ENCODE measurements at places on chromosomes 3 and 15. TPM values are rescaled to one million over a fixed set of nuclear protein-coding genes. Genes with fewer than 3 reads are reported as not detected.

DNA sequence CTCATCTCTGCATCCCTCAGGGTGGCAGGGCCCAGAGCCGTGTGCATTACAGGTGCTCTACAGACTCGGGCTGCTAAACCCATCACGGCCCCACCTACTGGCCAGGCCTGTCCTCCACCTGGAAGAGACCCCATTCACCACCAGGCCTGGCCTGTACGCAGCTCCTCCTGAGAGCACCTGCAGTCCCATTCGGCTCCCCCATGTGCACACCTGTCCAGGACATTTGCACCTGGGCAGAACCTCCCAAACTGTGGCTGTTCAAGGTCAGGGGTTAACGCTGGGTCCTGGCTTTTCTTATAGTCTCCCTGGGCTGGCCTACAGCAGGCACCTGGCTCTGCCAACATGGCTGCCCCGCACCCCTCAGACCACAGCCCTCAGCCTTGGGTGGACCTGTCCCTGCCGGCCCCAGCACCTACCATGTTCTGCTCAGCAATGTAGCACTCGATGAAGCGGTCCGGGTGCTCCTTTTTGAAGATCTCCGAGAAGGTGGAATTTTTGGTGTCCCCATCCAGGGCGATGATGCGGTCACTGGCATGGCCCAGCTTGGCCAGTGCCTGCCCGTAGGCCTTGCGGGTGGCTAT lies 25.7 kb downstream of the TKT start:
- H3K36me3 ChIP-seq, result no peaks in the 10 kb centered on the region
- no peaks in the 10 kb centered on the region for H3K27me3 ChIP-seq
- no peaks in the 10 kb centered on the region for H3K4me1 ChIP-seq
- no peak overlapping the region for H3K4me3 ChIP-seq
- DNase-seq, result no peak

DNA sequence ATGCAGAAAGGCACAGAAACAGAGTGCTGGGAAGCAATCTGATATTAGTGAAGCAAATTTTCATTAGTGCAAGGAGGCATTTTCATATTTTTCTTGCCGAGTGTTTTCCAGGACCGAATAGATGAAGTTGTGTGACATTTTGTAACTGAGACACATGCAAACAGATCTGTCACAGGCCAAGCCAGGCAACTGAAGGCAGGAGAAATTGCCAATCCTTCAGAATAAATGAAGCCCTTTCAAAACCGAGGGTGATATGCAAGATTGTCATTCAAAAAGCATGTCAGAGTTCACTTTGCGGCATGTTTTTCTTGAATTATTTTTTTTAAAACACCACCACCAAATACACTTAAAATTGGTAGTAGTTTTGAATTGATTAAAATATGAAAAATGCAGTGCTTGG lies 6.2 kb downstream of the LMOD3 start:
- H3K27me3 ChIP-seq, result no peaks in the 10 kb centered on the region
- H3K27ac ChIP-seq, result no peak overlapping the region
- H3K36me3 ChIP-seq, result no peaks in the 10 kb centered on the region
- no peaks in the 10 kb centered on the region for H3K4me1 ChIP-seq

- H3K36me3 ChIP-seq, result no peaks in the 10 kb centered on the region
- no peak for DNase-seq
- H3K27ac ChIP-seq, result no peak overlapping the region
Measured at GRCh38 chr15:25391971-25392721, 46.7 kb downstream of the UBE3A start.

- H3K27ac ChIP-seq, result peak within 1 kb of the TSS; percentile 96
- H3K36me3 ChIP-seq, result no peaks in the 10 kb centered on the region
- no peaks in the 10 kb centered on the region for H3K27me3 ChIP-seq
- peak; percentile 83 for DNase-seq
Measured at GRCh38 chr15:75842722-75843677, at the start of gene UBE2Q2. Gene UBE2Q2 (plus strand): TSS chr15:75843447. CDS start chr15:75843667, 220 bp downstream.

- H3K36me3 ChIP-seq, result no peaks in the 10 kb centered on the region
- DNase-seq, result no peak
- H3K4me1 ChIP-seq, result no peaks in the 10 kb centered on the region
Measured at GRCh38 chr3:137348936-137349335, 391.2 kb downstream of the IL20RB start.

Gene PAK6
- total RNA-seq, result 245 TPM

Gene AP3B2
- 15.5 TPM for total RNA-seq

All from testis (tissue), 5 donors.